Activated T-helper 2 cell treated with anti-CD3 and anti-CD28 coated beads, Interferon-gamma antibody, Interleukin-2, Interleukin-4, amounts not matched to agents 10 μg/mL and 5 μg/mL and 100 μg/mL, durations not matched to agents 14 hours and 24 hours and 36 hours (primary cell): ENCODE measurements at places on chromosomes 11 and 22. TPM values are rescaled to one million over a fixed set of nuclear protein-coding genes. Genes with fewer than 3 reads are reported as not detected.

Gene TST
- total RNA-seq, result 13.3 and 15.2 TPM in 2 replicates

Gene TRPC6
- not detected in 2 replicates for total RNA-seq

GRCh38 chr22:22817468-22818201 lies 70.0 kb upstream of the IGLL5 start:
- DNase-seq, result no peak

- no peak for DNase-seq
Measured at GRCh38 chr11:114169821-114170220, 110.3 kb downstream of the ZBTB16 start.

Gene SLC22A12
- not detected in 2 replicates for total RNA-seq

DNA sequence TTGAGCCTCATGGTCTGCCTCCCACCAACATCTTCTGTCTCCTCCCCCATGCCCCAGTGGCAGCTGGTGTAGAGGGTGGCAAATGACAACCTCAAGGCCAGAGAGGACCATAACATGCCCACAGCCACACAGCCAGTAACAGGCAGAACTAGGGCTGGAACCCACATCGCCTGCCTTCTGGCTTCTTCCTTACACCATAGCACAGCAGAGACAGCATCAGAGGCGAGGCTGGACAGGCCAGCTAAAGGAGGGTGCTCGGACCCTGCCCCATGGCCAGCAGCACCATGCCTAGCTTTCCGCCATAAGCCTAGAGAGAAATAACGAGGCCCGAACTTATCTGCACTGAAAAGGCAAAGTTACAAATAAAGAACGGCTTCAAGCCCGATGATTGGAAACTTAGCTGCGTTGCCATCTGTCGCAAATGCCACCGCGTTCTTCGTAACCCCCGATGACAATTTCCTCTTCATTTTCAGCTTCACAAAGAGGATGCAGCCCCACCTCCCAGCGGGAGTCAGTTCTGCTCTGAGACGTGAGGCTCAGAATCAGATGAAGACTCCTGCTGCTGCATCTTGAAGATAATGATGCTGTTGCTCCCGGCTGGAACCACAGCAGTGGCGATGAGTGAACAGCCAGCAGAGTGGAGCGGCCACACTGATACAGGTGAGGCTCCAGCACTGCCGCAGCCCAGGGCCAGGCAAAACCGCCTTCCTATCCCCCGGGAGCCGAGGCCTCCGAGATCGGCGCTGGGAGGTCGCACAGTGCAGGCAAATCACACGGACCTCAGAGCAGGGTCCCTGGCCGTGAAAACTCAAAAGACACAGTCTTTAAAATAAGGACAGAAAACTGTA lies 73.8 kb upstream of the RTL6 start:
- DNase-seq, result no peak

- DNase-seq, result no peak
Measured at GRCh38 chr11:130269326-130269943, 45.3 kb downstream of the ZBTB44 start.

DNA sequence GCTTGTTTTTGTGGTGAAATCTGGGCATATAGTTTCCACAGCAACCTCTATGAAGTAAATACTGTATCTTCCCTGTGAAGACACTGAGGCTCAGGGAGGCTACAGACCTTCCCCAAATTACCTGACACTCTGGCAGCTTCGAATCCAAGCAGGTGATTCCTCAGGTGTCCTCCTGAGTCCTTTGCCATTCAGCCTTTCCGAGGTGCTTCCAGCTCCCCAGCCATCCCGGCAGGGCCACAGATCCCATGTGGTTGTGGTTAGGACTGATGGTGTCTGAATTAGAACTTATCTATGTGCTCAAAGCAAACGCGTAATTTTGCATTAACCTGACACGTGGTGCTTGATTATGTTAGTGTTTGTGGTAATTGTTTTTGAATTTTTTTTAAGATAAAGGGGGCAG lies 785.6 kb downstream of the BRD1 start:
- DNase-seq, result no peak

DNA sequence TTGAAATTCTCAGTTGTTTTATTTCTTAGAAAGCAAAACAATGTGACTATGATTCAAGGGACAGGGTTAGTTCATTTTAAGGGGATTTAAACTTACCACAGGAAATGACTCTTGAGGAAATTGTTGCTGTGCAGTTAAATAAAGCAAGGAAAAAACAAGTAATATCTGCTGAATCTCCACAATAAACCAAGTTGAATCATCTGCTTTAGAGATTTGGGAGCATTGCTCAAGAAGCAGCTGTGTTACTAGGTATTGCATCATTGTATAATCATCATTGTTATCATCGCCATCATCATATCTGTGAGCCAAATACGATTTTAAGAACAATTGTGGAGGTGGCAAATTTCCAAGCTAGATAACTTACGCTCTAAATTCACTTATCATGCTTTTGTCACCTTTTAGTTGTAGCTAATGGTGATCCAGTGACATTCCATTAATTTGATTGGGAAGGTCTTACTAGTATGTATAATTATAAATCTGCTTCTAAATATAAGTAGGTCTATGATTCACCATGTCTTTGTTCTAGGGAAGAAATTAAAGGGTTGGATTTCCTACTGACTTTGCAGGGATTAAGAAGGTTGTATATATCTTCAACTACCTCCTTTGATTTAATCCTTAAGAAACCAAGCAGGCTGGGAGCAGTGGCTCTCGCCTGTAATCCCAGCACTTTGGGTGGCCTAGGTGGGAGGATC lies 19.9 kb downstream of the MMP10 start:
- no peak for DNase-seq

DNA sequence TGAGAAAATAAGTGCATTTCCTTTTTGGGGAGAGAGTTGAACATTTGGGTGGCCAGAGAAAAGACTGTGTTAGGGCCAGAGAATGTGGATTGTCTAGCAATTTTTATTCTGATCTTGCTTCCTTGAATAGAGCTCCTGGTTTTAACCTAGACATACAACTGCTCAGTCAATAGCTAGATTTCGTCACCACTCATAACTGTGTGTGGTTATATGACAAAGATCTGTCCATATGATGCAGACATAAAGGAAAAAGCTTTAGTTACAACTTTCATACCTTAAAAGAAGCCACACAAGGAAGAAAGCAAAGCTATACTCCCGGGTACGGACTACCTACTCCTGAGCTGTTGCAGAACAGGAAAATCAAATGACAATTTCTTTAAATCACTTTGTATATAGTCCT lies 37.2 kb downstream of the MS4A6A start:
- no peak for DNase-seq

- DNase-seq, result no peak
Measured at GRCh38 chr11:86116386-86116726, 47.5 kb upstream of the PICALM start.

GRCh38 chr11:126474220-126474619 lies 118.7 kb downstream of the ST3GAL4 start:
- no peak for DNase-seq

- no peak for DNase-seq
Measured at GRCh38 chr11:68436985-68437926, 23.3 kb upstream of the PPP6R3 start.

DNA sequence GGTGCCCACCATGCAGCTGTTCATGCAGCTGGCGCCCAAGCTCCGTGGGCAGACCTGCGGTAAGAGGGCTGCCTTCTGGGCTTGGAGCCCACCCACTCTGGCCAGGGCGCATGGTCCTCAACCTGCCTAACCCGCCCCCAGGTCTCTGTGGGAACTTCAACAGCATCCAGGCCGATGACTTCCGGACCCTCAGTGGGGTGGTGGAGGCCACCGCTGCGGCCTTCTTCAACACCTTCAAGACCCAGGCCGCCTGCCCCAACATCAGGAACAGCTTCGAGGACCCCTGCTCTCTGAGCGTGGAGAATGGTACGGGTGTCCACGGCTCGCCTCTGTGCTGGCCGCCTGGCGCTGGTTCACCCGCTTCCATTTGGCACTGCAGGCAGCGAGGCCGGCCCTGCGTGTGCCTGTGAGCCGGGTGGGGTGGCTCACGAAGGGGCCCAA lies 11.0 kb downstream of the MUC5AC start:
- no peak for DNase-seq

Gene NXF1
- total RNA-seq, result 134 and 139 TPM in 2 replicates

GRCh38 chr11:66950112-66950535 lies 8.1 kb downstream of the PC start:
- DNase-seq, result no peak

Gene NNMT
- total RNA-seq, result not detected in 2 replicates

Gene TEX12
- 0.57 TPM in 1 of 2 replicates, not detected in the other for total RNA-seq

DNA sequence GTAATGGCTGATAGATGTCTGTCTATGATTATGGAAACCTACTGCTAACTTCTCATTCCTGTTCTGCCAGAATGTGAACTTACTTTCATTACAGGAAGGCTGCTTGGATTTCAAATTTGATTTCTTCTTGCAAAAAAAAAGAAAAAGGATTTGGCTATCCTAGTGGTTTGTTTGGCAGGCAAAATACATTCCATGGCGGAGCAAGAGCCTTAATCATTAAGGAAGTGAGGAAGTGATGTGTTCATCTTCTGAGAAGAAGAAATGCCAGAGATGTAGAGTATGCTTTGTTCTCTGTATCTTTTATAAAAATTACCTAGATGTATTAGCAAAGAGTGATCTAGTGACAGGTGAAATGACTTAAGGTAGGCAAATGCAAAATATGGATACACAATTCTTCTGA lies 356.3 kb downstream of the SOX6 start:
- no peak for DNase-seq

Gene ASPHD2
- 14.2 and 14.5 TPM in 2 replicates for total RNA-seq

DNA sequence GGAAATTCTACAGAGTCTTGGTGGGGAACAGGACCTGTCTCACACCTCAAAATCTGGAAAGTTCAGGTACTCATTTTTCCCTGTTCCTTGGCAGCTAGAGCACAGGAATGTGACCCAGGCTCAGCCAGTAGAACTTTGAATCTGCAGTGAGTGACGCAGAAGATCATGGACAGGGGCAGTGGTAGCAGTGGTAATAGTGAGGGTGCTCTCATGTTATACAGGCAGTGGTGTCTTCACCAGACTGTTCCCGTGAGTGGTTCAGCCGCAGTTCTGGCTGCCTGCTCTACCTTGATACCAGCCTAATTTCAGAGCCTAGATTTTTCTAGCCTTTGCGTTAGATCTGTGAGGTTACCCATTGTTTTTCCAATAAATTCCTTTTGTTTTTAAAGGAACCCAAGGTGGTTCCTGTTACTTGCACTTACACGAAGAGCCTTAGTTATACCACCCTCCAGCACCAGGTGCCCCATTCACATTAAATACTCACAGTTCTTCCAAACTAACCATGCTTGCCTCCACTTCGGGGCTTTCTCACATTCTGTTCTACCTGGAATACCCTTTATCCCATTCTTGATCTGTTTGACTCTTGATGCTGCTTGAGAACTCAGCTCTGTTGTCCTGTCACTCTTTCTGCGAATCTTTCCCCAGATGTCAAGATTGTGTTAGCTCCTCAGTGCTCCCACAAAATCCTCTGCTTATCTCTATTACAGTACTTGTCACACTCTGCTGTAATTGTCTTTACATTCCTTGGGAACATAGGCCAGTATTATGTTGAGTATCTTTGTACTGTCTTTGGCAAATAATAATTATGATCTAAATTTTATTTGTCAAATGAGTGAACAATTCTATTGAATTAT lies 47.8 kb downstream of the SWAP70 start:
- DNase-seq, result no peak

Gene SAA1
- not detected in 2 replicates for total RNA-seq

Gene APOBEC3B
- 17.0 and 17.2 TPM in 2 replicates for total RNA-seq

Gene USP2
- total RNA-seq, result 1.0 and 1.1 TPM in 2 replicates

DNA sequence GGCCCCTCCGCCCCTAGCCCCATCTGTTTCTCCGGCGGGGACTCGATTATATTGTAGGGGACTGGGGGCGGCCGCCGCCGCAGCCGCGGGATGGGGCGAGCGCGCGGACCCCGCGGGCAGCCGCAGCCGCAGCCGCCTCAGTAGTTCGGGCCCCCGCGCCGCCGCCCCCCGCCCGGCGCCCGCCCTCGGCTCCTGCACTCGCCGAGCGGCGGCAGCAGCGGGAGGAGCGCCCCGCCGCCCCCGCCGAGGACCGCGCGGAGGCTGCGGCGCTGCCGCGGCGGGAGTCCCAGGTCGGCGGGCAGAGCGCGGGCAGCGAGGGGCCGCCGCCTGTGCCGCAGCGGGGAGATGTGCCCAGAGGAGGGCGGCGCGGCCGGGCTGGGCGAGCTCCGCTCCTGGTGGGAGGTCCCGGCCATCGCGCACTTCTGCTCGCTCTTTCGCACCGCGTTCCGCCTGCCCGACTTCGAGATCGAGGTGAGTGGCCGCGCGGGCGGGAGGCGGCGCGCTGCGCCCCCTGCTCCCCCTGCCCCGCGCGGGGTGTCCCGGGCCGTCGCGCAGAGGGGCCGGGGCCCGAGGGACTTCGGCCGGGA lies at the start of gene CECR2:
TSS of gene CECR2 (plus strand) at position 22 of the 587 bp plus-strand sequence. CDS start at position 346, 324 bp downstream.
- DNase-seq, result no peak

- no peak for DNase-seq
Measured at GRCh38 chr11:46281371-46281831, 3.9 kb downstream of the CREB3L1 start.

Gene CABP4
- 0.73 and 1.0 TPM in 2 replicates for total RNA-seq

DNA sequence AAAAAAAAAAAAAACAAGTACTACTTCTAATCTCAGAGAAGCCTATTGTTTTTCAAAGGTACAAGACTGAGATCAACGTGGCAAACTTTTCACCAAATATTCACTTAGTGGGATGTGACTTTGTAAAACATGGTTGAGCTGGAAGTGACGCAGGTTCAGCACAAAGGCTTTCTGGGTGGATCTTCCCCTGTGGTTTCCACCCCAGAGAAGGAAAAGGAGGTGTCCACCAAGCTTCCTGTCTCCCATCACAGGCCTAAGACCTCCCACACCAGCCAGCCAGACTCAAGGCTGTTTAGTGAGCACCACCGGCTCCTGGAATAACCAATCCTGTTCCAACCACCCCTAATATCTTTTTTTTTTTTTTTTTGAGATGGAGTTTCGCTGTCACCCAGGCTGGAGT lies 5.7 kb downstream of the TMEM184B start:
- peak; percentile 56 for DNase-seq

Gene TSSK2
- not detected in 2 replicates for total RNA-seq

DNA sequence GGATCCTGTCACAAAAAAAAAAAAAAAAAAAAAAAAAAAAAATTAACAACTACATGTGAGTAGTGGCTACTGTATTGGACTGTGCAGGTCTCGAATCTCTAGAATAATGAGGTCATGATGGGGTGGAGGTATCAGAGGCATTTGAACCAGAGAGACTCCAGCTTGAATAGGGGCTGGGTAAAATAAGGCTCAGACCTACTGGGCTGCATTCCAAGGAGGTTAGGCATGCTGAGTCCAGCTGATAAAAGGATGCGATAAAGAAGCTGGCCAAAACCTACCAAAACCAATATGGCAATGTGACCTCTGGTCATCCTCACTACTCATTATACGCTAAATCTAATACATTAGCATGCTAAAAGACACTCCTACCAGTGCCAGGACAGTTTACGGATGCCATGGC lies 5.9 kb upstream of the PACSIN3 start:
- DNase-seq, result no peak

Gene CAVIN3
- 83.1 and 84.3 TPM in 2 replicates for total RNA-seq

Gene KCNK7
- 0.78 and 2.0 TPM in 2 replicates for total RNA-seq

DNA sequence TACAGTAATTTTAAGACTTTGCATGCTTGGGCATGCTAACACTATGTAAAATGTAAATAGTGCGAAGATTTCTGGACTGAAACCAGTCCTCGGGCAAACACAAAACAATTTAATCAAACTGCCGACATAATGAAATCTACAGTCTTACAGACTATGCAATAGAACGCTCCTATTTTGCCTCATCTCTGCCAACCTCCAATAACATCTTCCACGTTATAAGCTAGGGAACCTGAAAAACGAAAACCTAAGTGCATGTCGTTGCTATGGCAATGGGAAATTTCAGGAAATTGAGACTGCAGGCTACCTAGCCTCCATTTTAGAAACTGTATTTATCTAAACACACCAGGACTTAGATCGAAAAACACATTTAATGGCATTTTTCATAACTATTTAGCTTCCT lies 1.1 kb downstream of the CSTF3 start:
- no peak for DNase-seq

- no peak for DNase-seq
Measured at GRCh38 chr22:39434243-39434653, 22.6 kb upstream of the MGAT3 start.

Gene MUC6
- not detected in 2 replicates for total RNA-seq
